Renal cortical epithelial cell (primary cell): ENCODE measurements at places on chromosomes 5 and 9. TPM values are rescaled to one million over a fixed set of nuclear protein-coding genes. Genes with fewer than 3 reads are reported as not detected.

SHC3 gene
- 1.1 and 2.1 TPM in 2 replicates for total RNA-seq

TMEM232 gene
- total RNA-seq = 2.3 and 9.1 TPM in 2 replicates

ASPN gene
- not detected in 2 replicates for total RNA-seq

CTXN3 gene
- total RNA-seq = not detected in 2 replicates

SLC6A18 gene
- not detected in 2 replicates for total RNA-seq

KIAA1958 gene
- total RNA-seq = 4.2 and 21.8 TPM in 2 replicates

SPACA9 gene
- total RNA-seq = 0.52 and 6.5 TPM in 2 replicates

CKMT2 gene
- total RNA-seq = 1.4 and 2.8 TPM in 2 replicates

KIF4B gene
- 0.05 TPM in 1 of 2 replicates, not detected in the other for total RNA-seq

PDE6A gene
- total RNA-seq = 0.10 TPM in 1 of 2 replicates, not detected in the other

DRD1 gene
- not detected in 2 replicates for total RNA-seq

AGXT2 gene
- total RNA-seq = 0.20 TPM in 1 of 2 replicates, not detected in the other

TTF1 gene
- total RNA-seq = 13.5 and 18.4 TPM in 2 replicates

ADAMTS16 gene
- 0.52 and 1.3 TPM in 2 replicates for total RNA-seq

INSL6 gene
- total RNA-seq = not detected in 2 replicates

ITGA2 gene
- total RNA-seq = 21.3 and 54.2 TPM in 2 replicates

TMEM215 gene
- total RNA-seq = not detected in 2 replicates

PCDHGB4 gene
- total RNA-seq = 4.9 and 12.5 TPM in 2 replicates

CCDC171 gene
- total RNA-seq = 0.87 and 3.4 TPM in 2 replicates

ENTPD2 gene
- 0.17 and 0.35 TPM in 2 replicates for total RNA-seq

NME5 gene
- total RNA-seq = 7.1 and 17.1 TPM in 2 replicates

TMEM252 gene
- 0.20 TPM in 1 of 2 replicates, not detected in the other for total RNA-seq

IRGM gene
- total RNA-seq = not detected in 2 replicates

SLCO6A1 gene
- 0.10 TPM in 1 of 2 replicates, not detected in the other for total RNA-seq

MLANA gene
- total RNA-seq = 0.05 TPM in 1 of 2 replicates, not detected in the other

SLCO4C1 gene
- 12.0 and 87.9 TPM in 2 replicates for total RNA-seq

PDCD1LG2 gene
- total RNA-seq = 1.9 and 6.1 TPM in 2 replicates

ARSB gene
- total RNA-seq = 15.1 and 19.5 TPM in 2 replicates

PCDHGA4 gene
- total RNA-seq = 0.87 and 2.1 TPM in 2 replicates

IL3 gene
- not detected in 2 replicates for total RNA-seq

HRH2 gene
- 0.10 TPM in 1 of 2 replicates, not detected in the other for total RNA-seq

HSPB3 gene
- not detected in 2 replicates for total RNA-seq

CCDC183 gene
- 0.94 TPM in 1 of 2 replicates, not detected in the other for total RNA-seq

PFN3 gene
- not detected in 2 replicates for total RNA-seq

PCDHB14 gene
- total RNA-seq = 0.35 and 3.5 TPM in 2 replicates

DCTN4 gene
- 35.6 and 61.8 TPM in 2 replicates for total RNA-seq

BTNL8 gene
- total RNA-seq = 0.35 TPM in 1 of 2 replicates, not detected in the other

SKP2 gene
- 15.1 and 22.7 TPM in 2 replicates for total RNA-seq

SPATA31A3 gene
- not detected in 2 replicates for total RNA-seq

SLC6A7 gene
- total RNA-seq = not detected in 2 replicates

ENTPD8 gene
- total RNA-seq = 0.05 and 0.17 TPM in 2 replicates

C5orf58 gene
- total RNA-seq = not detected in 2 replicates

PTGDS gene
- 0.45 TPM in 1 of 2 replicates, not detected in the other for total RNA-seq

C9 gene
- 0.20 TPM in 1 of 2 replicates, not detected in the other for total RNA-seq

NOTCH1 gene
- total RNA-seq = 9.2 and 47.5 TPM in 2 replicates

ABLIM3 gene
- 17.5 and 33.9 TPM in 2 replicates for total RNA-seq

LECT2 gene
- not detected in 2 replicates for total RNA-seq

DNM1 gene
- 9.2 and 33.5 TPM in 2 replicates for total RNA-seq

SLC4A9 gene
- not detected in 2 replicates for total RNA-seq
